ENCODE measurements at places on chromosomes 3 and 15.

GRCh38 chr3:156201411-156202405 is 81.3 kb downstream of the KCNAB1 start:
- no peak for DNase-seq

- DNase-seq = no peak
Observed at GRCh38 chr3:37970802-37971201, 19.8 kb upstream of the VILL start.

DNA sequence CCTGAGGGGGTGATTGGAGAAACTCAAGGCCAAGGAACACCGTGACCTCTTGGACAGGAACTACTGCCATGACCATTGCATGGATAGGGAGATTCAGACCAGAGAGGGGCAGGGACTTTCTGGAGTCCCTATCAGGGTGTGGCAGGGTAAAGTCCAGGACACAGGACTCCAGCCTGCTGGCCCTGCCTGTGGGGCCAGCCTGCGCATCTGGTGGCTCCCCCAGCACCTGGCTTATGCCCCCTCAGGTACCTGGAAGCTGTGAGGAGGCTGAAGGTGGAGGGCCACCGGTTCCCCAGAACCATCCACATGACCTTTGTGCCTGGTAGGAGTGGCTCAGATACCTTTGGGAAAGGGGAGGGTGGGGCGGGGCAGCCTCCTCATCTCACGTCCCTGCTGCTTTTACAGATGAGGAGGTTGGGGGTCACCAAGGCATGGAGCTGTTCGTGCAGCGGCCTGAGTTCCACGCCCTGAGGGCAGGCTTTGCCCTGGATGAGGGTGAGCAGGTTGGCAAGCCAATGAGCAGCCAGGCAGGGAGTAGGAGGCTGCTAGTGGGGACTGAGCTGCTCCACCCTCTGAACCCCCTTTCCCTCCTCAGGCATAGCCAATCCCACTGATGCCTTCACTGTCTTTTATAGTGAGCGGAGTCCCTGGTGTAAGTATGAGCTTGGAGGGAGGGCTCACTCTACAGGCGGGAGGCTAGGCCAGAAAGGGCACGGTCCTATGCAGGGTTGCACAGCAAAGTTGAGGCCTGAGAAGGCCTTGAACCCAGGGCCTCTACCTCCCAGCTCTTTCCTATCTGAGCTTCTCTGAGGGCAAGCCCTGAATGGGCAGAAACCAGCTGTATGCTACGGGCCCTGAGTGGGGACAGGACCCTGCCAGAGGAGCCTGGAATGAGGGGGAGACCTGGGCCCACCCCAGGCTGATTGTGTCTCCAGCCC is 2.9 kb downstream of the ACY1 start:
- no peak for DNase-seq

DNA sequence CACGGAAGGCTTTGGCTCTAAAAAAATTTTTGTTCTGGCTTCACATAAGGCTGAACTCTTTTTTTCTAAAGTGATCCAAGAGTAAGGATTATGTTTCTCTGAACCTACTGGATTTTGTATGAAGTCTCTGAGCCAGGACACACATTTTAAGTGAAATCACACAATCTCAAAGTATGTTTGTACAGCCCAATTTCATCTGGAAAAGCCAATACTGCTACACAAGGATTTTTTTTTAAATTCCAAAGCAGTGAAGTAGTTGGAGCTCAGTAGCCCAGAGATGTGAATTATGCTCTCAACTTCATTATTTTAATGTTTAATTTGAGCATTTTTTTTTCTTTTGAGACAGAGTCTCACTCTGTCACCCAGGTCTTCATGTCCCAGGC is 243.9 kb downstream of the FAM43A start:
- DNase-seq = no peak

Data from activated naive CD4-positive, alpha-beta T cell (primary cell).